ENCODE measurements at places on chromosomes 6 and 20.

DNA sequence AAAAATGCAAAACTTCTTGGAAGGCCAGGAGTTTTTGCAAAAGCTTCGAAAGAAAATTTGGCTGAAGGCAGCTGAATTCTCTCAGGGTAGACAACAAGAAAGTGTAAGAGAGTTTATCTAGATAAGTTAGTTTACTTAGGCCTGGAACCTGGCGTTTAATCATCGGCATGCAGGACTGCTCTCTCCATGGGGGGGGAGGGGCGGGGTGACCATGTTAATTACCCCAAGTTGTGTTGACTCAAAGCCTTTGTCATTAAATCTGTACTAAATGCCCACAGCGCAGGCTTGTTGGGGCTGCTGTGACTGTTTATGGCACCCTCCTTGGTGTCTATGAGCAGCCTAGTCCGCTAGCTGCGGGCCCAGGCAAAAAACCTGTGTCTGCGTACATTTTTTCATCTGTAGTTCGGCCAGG lies 20.1 kb upstream of the ZNF451 start:
- no peak for DNase-seq

DNA sequence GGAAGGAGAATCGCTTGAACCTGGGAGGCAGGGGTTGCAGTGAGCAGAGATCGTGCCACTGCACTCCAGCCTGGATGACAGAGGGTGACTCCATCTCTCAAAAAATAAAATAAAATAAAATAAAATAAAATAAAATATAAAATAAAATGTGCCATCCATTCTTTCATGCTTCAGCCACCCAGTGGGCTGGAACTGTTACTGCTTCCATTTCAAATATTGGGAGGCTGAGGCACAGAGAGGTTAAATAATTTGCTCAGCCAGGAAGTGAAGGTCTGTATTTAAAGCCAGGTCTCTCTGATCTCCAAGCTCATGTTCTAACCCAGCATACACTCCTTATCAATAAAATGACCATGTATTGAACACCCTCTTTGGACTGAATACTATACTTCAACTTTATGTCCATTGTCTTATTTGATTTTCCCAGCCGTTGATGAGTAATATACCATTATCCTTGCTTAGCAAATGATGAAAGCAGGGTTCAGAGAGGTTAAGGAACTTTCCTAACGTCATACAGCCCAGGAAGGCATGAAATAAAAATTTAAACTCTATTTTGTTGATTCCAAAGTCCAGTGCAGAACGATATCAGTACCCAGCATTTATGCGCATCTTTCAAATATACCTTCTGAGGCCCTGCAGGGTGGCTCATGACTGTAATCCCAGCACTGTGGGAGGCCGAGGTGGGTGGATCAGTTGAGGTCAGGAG lies 25.8 kb upstream of the SLC9A8 start:
- DNase-seq = no peak

GRCh38 chr6:148528292-148528691 lies 185.7 kb downstream of the SASH1 start:
- no peak for DNase-seq

- DNase-seq = no peak
Observed at GRCh38 chr6:157685596-157686280, 137.3 kb upstream of the SNX9 start.

- DNase-seq = no peak
Observed at GRCh38 chr6:29925727-29926412, 16.5 kb upstream of the HLA-A start.

DNA sequence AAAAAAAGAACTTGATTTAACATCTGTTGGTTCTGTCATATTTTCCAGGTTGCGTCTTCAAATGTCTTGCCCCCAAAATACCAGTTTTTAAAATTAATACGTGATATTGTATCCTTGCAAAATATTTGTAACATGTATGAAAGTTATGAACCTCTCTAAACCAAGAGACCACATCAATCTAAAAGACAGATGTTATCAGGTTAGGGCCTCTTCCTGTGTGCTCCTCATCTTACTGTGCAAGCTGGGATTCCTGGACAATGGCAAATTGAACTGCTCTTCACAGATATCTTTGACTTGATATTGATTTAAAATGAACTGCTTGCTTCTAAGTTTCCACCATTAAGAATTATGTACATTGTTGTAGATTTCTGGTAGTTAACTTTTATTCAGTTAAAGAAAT lies 9.6 kb downstream of the TMEM239 start:
- DNase-seq = no peak

- DNase-seq = no peak
Observed at GRCh38 chr6:40482532-40482931, 104.6 kb downstream of the LRFN2 start.

DNA sequence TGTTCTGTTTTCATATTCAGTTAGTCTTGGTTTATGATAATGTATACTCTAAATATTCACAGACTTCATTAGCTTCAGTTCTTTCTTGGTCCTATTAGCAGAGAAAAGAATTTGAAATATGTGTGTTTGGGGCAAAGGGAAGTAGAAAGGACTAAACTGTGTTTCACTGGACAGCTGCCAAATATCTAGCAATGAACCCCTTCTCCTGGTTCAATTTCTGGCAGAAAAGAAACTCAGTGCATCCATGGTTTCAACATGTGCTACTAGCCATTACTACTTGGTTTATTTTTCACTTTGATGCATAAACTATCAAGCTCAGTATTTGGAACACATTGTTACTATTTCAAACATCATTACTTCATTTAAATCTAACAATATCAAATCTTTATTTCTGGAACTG lies 43.6 kb downstream of the FBXL4 start:
- DNase-seq = no peak

DNA sequence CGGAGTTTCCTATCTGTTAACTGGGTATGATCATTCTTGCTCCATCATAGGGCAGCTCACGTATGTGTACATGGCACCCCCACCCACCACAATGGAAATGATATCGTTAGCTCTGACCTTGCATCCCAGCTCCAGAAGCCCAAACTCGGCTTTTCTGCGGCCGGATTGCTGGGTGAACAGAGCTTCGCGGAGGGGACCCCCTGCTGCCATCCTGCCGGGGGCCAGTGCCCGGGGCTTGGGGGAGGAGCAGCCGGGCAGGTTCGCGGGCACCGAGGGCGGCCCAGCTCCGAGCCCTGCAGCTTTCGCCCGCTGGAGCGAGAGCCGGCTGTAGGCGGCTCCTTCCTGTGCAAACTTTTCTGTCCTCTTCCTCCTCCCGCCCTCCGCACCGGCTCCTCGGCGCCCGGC lies 24.9 kb upstream of the FUCA2 start:
- no peak for DNase-seq

- no peak for DNase-seq
Observed at GRCh38 chr6:17768388-17768787, 61.7 kb upstream of the NUP153 start.

DNA sequence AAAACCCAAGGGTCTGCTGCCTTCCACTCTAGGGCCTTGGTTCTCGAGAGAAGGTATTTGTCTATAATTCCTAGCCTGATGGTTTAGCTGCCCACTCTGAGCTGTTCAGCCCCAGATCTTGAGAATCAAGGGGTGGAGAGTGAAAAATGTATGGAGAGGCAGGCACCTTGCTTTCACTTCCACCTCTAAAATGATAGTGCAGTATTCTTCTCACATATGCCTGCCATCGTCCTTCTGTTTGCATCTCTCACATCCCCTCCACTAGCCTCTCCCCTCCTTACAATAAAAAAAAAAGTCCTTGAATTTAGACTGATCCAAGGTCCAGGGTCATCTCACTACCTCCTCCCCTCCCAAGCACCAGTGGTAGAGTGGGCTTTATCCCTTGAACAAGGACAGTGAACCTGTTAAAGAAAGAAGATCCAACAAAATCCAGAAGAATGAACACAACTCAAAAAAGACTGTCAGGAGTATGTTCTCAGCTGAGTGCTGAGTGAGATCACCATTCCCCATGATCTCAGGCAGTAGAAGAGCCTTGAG lies 104.2 kb downstream of the HIVEP1 start:
- no peak for DNase-seq

DNA sequence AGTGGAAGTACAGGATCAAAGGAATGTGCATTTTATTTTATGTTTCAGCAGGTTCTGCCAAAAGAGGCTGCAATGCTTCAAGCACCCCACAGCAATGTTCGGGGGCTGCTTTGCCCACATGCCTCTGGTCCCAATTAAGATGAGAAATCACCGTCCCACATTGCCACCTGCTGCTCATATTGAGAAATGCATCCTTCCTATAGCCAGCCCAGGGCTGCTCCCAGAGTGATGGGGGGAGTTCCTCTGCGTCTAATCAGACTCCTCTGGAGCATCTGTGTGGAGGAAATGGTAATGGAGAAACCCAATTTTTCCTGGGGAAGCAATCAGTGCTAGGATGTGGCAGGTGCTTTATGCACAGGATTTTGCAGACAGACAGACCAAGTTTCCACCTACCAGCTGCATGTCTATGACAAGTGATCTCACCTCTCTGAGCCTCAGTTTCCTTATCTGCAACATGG lies 33.7 kb downstream of the PTGIS start:
- DNase-seq = no peak

DNA sequence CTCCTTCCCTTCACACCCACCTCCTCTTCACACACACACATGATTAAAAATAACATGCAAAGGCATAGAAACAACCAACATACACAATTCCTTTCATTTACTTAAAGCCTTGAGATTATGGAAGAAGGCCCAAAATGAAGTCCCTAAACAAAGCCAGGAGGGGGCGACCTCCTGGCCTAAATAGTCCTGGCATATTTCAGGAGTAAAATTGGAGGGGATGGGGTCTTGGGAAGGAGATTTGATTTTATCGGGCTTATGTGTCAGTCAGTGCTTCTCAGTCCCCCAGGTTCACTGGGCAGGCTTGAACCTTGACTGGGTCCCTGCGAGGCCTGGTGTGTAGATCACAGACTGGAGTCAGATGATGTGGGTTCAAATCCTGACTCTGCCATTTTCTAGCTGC lies 266.4 kb downstream of the SAMD5 start:
- DNase-seq = no peak

GRCh38 chr6:31113861-31114540 lies 599 bp upstream of the PSORS1C1 start:
- no peak for DNase-seq

- DNase-seq = no peak
Observed at GRCh38 chr6:11891547-11891946, 112.9 kb upstream of the ADTRP start.

- DNase-seq = no peak
Observed at GRCh38 chr20:36479938-36480337, 61.4 kb upstream of the MYL9 start.

DNA sequence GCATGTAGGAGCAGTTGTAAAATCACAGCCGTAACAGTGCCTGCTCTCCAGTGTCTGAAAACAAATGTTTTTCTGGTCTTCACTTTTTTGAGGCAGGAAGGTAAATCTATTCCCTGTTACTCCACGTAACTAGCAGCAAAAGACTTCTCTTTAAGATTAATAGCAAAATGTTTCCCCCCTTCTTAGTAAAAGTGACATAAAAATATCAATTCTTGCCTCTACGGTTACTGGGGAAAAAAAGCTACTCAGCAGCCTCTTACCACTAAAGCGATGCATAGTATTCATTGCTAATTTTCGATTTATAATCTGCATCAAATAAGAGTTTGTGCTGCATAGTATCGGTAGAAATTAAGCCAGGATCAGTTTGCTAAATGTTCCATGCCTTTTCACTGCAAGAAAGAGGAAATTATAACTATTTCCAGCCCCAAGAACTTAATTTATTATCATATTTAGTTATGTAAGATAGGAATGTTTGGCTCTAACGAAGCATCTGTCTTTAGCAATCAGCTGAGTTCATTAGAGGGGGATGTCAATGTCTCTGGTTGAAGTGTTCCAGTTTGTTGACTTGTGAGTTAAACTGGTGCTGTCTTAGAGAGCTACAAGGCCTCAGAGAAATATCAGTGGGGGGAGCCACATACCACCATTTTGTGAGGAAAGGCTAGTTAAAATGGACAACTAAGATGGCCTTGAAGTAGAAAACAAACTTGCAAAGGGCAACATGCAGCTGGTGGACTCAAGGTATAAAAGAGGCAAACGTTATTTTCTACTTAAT lies 617 bp upstream of the TSPYL1 start:
- no peak for DNase-seq

DNA sequence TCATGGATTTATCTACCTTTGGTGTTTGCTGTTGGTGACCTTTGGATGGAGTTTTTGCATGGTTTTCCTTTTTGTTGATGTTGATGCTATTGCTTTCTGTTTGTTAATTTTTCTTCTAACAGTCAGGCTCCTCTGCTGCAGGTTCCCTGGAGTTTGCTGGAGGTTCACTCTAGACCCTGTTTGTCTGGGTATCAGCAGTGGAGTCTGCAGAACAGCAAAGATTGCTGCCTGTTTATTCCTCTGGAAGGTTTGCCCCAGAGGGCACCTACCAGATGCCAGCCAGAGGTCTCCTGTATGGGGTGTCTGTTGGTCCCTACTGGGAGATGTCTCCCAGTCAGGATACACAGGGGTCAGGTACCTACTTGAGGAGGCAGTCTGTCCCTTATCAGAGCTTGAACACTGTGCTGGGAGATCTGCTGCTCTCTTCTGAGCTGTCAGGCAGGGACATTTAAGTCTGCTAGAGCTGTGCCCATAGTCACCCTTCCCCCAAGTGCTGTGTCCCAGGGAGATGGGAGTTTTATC lies 9.2 kb upstream of the ZNF337 start:
- no peak for DNase-seq

GRCh38 chr6:1987640-1988039 lies 257.8 kb downstream of the GMDS start:
- no peak for DNase-seq

DNA sequence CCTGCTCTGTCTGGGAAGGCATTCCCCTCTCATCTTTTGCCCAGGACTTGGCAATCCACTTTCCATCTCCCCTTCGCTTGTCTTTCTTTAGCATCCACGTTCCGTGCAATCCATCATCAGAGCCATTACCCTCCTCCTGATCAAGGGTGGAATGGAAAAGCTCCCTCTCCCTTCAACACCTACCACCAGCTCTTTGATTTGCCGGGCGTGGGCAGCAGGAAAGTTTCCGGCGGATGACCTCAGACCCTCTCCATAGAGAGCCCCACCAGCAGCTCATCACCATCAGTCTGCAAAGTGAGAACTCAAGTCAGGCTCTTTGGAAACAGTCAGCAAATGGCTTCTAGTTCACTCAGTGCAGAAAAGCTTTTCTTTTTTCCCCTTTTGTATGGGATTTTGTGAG lies 76.2 kb downstream of the TSHZ2 start:
- no peak for DNase-seq

- no peak for DNase-seq
Observed at GRCh38 chr6:159919800-159920199, 29.0 kb downstream of the MAS1 start.

DNA sequence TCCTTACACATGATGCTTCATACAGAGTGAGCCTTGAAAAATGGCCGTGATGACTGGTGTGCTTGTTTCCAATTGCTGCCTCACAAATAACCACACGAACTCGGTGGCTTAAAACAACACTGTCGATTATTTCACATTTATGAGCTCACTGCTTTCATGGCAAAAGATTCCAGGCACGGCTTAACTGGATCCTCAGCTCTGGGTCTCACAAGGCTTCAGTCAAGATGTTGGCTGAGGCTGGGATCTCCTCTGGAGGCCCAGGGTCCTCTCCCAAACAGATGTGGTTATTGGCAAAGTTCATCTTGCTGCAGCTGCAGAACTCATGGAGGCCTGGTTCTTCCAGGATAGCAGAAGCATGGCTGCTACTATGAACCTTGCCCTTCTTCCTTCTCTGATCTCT lies 144.6 kb downstream of the TFAP2C start:
- no peak for DNase-seq
